ENCODE measurements at places on chromosomes 16 and 17. TPM values are rescaled to one million over a fixed set of nuclear protein-coding genes. Genes with fewer than 3 reads are reported as not detected.

The VAT1L gene
- 17.7 TPM for total RNA-seq

The PRR11 gene
- total RNA-seq = 1.1 TPM

The ZNF469 gene
- total RNA-seq = 1.0 TPM

The CDK5R1 gene
- total RNA-seq = 1.4 TPM

The RAB11FIP4 gene
- total RNA-seq = 15.8 TPM

The SDR42E1 gene
- 0.92 TPM for total RNA-seq

The OR2C1 gene
- total RNA-seq = not detected

The MT3 gene
- 3.8 TPM for total RNA-seq

The FOXJ1 gene
- total RNA-seq = not detected
